Activated naive CD4-positive, alpha-beta T cell treated with anti-CD3 and anti-CD28 coated beads, Interleukin-2, amount 50 U/mL, for 16 hours (primary cell): ENCODE measurements at places on chromosomes 6 and 20.

- DNase-seq: no peak
Measured at GRCh38 chr6:25927756-25928216, 2.7 kb downstream of the SLC17A2 start.

DNA sequence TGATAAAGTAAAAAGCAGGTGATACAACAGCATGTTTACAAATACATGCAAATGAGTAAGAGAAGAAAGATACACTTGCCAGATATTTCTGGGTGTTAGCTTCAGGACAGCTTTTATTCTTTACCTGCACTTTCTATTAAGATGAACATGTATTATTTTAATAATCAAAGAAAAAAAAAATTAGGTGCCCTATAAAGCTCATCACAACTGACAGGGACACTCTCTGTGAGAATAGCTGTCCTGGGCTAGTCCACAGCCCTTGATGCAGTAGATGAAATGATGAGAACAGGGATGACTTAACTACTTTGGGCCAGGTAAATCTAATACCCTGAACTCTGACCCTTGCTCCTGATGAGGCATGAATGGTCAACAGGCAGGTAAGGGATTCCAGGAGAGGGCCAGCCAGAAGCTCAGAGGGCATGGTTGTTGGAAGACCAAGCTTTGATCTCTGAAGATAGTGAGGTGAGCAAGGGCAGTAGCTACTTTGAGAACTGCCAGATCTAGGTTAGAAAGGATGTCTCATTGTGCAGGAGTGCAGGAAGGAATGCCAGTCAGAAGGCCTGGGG is 15.6 kb downstream of the NSFL1C start:
- no peak for DNase-seq

GRCh38 chr6:14333556-14334305 is 216.2 kb downstream of the CD83 start:
- DNase-seq: no peak

- DNase-seq: no peak
Measured at GRCh38 chr6:35018182-35018519, 123.0 kb downstream of the TCP11 start.

DNA sequence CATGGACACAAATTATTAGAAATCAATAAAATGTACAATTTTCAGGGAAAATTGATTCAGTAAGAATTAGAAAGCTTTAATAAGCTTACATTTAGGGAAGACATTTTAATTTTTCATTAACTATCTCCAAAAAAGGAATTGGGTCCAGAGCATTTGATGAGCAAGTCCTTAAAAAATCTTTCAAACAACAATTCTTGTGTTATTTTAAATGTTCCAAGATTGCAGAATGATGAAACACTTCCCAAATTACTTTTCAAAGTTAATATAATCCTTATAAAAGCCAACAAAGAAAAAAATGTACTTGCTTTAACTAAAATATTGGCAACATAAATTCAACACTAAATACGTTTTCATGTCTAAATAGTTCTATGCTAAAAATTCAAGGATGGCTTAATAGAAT is 102.0 kb downstream of the ADAT2 start:
- no peak for DNase-seq

GRCh38 chr6:157825243-157825904 is 2.3 kb downstream of the SNX9 start:
- DNase-seq: no peak

- DNase-seq: no peak
Measured at GRCh38 chr20:58179083-58179431, 49.4 kb downstream of the ANKRD60 start.

DNA sequence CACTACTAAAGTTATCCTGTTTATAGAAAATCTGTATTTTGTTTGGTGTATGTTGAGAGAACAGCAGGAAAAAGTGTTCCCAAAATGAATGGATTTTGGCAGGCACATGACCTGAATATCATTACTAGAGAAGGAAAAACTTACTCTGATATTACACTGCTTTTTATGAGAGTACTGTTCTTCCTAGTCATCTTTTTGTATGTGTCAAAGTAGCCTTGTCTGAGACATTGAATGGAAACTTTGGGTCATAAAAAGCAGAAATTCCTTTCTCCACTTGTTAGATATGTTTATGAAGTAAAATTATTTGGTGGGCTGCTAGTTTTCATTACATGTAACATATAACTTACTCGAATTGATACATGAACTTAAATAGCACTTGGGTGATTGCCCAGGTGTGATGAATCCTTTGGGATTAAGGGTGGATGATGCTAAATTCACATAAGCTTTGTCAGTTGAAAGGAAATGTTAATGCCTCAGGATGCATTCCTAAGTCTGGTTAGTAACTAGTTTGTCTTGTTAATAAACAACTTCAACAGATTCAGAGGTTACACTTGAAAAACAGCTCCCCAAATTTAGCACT is 206.7 kb downstream of the CENPW start:
- no peak for DNase-seq

DNA sequence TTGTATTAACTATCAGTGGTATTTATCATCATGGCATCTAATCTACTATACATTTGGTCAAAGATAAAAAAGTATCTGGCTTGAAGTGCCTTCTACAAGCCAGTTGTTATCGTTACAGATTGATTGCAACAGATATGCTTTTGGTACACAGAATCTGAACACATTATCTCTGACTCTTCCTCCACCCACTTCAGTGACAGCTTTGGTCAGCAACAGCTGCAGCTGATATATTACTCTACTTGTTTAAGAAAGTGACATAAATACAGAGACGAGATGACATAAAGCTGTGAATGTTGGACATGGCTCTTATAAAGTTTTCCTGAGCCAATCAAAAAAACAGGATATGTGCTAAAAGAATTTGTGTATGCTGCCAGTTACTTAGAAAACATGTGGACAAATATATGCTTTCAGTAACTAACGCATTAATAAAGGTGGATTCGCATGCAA is 77.6 kb downstream of the HIVEP2 start:
- DNase-seq: no peak

- no peak for DNase-seq
Measured at GRCh38 chr6:18931086-18931485, 543.9 kb downstream of the RNF144B start.

- DNase-seq: peak; percentile 33
Measured at GRCh38 chr6:141153563-141153962, 979.2 kb upstream of the GJE1 start.

DNA sequence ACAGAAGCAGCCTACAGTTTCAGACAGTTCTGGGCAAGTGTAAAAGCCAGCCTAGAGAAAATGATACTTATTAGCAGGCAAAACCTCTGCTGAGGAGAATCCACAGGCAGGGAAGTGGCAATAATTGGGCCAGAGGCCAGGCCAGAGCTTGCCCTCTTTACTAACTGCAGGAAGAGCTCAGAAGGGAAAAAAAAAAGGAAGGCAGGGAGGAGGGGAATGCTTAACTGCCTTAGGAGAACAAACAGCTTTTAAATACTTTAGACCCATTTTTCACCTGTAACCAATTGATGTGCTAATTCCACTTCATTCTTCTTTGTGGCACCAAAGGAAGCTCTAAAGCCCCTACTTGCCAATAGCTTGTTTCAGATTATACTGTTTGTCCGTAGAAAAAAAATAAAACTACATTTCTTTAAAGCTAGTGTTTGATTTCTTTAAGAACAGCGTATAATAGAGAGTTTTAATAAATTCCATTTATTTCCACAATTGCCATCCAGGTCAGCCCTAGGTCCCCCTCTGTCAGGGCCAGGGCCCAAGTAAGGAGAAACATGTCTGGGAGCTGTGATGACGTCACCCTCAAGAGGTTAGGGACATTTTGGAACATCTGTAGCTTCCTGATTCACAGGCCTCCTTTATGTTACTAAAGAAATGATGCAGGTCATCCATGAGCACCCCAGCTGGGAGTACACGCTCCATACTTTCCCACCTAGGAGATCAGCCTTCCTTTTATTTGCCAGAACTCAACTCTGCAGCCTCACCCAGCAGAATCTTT is 384.3 kb downstream of the CDC5L start:
- DNase-seq: no peak

GRCh38 chr20:52312132-52312729 is 120.7 kb upstream of the ZFP64 start:
- DNase-seq: peak; percentile 54

- DNase-seq: no peak
Measured at GRCh38 chr6:158016571-158017383, 35.1 kb downstream of the SYNJ2 start.

GRCh38 chr6:134551245-134551960 is 233.5 kb upstream of the SGK1 start:
- no peak for DNase-seq

- no peak for DNase-seq
Measured at GRCh38 chr20:48880981-48881657, 40.4 kb upstream of the ARFGEF2 start.

DNA sequence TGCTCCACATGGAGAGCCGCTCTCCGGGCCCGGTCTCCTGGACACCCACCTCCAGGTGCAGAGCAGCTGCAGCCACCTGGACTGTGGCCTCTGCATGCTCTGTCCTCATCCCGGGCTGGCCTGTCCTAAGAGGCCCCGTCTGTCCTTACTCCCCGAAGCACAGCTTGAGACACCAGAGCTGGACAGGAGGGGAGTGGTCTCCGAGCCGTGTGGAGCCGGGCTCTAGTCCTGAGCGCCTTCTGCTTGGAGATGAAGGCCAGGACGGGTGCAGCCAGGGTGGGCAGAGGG is 6.7 kb upstream of the NTSR1 start:
- no peak for DNase-seq

GRCh38 chr20:53034899-53035298 is 62.7 kb downstream of the TSHZ2 start:
- DNase-seq: peak; percentile 21

DNA sequence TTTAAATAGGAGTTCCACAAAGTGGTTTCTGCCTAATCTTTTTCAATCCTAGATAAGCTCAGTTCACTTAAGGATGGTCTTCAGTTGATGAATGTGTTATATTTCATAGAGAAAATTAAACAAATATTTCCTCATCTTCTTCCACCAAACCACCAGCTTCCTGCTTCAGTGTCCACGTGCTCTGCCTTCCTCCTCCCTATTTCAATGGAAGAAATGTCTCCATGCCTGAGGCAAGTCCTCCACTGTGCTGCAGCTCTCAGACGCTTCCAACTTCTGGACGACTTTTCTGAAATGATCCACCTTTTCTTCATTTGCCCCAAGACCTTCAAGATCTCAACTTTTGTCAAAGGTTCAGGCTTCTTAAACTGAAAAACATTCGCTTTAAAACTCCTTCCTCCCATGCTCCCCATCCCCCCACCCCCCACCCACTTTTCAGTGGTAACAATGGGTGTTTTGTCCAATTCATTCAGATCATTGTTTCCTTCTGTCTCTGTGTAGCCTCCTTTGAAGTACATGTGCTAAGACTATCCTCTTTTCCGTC is 25.3 kb upstream of the FABP7 start:
- no peak for DNase-seq

DNA sequence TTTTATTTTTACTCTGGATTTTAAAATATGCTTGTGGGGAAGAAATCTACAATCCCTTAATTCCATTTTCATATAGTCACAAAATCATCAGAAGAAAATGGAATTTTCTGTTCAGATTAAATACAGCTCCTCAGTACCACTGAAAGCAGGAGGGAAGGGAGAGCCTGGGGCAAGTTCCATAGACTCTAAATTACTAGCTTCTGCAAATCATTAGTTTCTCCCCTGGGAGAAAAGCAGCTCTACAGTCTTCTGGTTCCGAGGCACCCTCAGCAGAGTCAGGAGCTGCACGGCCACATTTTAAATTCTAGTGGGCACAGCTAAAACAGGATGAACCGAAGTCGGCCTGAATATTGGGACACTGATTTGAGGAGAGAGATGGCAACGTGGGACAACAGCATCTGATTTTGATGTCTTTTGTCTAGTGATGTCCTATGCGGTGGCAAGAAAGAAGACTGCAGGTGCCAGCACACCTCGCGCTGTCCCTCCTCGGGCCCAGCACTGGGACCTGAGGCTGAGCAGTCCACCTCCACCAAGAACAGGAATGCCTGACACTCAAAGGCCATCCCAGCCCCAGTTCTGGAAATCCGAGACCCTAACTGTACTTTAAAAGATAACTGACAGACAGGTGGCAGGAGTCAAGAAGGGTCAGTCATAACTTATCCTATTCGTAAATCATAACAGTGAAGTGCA is 90.7 kb downstream of the FOXC1 start:
- DNase-seq: no peak

DNA sequence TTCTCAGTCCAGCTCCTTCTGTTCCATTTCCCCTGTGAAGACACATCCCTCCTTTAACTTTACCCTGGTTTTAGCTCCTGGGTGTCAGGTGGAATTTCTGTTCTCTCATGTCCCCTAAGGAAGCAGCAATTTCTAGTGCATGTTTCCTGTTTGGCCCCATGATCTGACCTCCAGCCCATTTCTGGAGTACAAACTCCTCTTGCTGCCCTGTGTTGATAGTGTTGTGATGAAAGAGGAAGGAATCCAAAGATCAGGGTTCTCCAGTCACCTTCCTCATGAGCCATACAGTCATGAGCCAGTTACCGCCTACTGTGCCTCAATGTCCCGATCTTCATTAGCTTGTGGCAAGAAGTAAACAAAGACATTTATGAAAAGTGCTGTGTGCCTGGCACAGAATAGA is 97.4 kb downstream of the PHACTR1 start:
- DNase-seq: no peak
